ENCODE measurements at places on chromosomes 3 and 15.
A peak's percentile ranks its signal among the peaks of the same experiment; 100 is the strongest.

GRCh38 chr3:140501061-140501769 lies 176.6 kb upstream of the TRIM42 start:
- no peak for DNase-seq

DNA sequence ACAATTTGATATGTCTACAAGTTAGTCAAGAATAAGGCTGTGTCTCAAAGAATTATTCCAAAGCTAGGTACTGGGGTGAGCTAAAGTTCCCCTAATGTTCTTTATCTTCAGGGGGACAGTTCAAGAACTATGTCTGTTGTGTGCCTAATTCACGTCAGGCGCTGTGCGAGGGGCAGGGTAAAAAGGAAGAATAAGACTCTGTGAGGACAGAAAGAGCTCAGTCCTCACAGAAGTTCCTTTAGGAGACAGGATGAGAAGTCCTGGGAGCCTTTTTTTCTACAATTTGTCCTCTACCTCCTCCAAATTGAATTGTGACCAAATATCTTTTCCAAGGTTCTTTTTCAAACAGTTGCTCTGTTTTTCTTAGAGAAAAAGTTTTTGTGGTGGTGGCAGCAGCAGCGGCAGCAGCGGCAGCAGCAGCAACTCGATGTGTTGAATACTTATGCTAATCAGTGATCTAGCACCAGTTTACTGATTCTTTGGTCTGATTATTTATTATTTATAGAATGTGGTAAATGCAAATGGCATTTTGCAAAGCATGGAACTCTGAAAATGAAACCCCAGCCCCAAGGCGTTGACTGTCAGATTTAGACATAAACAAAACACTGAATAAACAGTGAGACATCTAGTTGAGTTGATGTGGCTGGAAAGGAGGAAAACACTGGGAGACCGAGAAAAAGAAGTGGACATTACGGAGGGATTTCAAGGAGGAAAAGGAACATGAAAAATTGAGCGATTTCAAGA lies 88.6 kb downstream of the GTPBP8 start:
- no peak for DNase-seq

DNA sequence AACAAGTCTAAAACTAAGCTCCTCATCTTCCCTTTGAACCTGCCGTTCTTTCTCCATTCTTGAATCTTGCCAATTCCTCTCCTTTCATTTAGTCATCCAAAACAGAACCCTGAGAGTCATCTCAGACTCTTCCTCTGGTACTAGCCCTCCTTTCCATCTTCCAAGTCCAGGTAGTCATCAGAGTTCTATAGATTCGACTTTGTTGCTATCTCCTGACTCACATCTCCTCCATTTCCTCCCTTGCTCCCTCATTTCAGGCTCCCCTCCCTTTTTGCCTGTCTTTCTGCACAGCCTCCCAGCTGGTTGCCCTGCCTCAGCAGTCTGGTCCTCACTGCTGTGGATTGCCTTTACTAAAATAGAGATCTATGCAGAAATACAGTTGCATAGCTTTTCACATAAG lies 4.7 kb downstream of the ATG7 start:
- no peak for DNase-seq

DNA sequence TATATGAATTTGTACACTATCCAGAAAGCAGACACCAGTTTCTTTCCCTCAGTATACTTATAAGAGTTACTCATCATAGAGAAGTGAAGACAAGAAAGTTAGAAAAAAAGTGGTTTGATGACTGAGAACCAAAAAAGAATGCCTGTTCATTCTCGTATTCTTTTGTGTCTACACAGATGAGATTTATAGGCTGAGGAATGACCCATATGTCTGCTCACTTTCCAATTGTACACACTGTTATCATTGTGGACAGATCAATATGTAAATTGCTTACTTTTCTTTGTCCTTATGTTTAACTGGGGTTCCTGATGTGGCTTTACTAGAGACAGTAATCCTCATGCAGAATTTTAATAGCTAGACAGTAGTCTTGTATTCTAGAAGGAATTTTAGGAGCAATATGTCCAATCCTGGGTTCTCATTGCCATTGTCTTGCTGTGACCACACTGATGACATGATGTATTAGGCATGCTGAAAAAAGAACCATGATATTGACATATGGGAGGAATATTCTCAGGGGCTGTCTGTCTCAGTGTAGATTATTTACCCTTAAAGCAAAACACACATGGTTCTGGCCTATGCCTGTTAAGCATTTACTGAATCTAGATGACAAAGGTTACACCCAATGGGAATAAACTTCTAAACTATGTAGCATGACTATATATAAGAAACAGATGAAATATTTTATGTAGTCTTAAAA lies 669.7 kb downstream of the ROBO1 start:
- DNase-seq = no peak

DNA sequence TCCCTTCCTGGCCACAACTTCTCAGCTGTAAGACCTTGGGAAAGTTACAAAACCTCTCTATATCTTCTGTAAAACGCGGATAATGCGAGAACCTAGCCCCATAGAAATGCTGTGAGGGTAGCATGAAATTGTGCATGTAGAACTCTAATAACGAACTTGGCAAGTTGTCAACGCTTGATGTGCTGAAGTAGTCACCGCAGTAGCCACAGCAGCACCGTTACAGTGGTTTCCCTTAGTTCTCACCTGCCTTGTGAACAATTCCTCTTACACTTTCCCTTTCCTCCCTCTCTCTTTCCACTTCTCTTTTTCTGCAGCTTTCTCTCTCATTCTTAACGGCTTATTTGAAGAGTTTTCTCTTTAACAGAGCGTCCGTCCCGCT lies 447 bp upstream of the SHQ1 start:
- no peak for DNase-seq

GRCh38 chr3:185498503-185499396 lies at the start of gene TMEM41A:
TSS of gene TMEM41A (minus strand) at chr3:185499035. CDS start at chr3:185498961, 74 bp downstream.
- peak; percentile 89 for DNase-seq

DNA sequence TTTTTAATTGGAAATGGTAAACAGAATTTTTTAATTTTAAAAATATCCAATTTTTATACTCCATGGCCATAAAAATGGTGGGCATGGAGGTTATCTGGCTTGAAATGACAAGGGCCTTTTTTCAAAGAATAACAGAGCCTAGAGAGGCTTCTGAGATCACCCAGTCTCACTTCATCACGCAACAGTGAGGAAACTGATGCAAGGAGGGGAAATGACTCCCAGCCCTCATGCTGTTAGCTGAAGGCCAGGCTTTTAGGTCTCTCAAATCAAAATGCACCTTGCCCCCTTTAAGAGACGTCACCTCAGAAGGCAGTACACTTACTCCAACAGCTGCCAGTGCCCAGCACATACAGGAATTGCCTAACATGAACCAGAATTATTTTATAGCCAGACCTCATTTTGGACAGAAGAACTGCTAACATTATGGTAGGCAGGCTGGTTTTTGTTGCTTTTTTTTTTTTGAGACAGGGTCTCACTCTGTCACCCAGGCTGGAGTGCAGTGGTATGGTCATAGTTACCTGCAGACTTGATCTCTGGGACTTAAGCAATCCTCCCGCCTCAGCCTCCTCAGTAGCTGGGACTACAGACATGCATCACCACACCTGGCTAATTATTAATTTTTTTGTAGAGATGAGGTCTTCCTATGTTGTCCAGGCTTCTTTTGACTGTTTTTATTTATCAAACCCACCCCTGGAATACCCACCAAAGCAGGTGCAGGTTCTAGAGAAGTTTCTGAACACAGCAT lies 9.1 kb downstream of the RAB43 start:
- no peak for DNase-seq
